ENCODE measurements at places on chromosomes 12 and 14.

DNA sequence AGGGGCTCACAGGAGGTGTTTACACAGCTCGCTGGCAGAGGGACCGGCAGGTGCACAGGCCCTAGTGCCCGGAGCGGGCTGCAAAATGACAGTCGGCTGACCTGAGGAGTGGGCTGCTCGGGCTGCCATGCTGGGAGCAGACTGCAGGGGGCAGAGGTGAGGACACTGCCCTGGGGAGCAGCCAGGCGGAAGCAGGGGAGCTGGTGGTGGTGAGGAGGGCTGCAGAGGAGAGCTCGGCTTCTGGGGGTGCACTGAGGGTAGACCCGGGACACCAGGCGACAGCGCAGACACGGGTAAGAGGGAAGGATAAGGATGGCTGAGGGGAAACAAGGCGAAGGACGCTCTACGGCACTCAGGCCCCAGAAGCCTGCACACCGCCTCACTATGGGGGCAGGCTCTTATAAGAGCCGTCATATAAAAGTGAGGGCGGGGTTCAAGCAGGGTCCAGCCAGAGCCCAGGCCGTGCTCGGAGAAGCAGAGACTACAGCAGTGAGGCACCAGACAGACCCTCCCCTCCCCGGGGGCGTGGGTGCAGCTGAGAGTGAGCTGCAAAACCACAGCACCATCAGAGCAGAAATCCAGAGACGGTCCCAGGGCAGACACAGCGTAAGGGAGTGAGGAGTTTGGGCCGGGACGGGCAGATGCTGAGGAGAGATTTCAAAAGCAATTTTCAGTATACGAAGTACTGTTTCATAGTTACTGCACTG lies 62.5 kb downstream of the CCDC88C start:
- no peak for DNase-seq

DNA sequence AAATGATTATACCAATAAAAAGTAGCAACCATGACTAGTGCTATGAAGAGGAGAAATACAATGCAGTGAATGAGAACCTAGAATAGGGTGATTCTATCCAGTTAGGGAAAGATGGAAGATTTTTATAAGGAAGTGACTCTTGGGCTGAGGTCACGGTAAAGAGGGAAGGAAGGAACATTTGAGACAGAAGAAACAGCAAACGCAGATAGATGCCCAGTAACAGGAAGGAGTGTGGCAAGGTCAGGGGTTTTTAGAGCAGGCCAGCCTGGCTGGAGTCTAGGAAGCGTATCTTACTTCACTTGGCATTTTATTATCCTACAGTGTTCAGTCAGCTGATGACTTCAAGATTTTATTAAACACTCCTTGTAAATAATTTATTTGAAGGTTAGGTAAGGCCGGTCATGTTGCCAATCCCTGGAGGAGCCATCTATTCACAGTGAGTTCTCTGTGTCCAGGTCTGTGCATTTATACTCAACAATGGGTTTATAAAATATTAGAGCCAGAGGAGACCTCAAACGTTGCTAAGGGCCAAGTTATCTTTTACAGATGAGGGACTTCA lies 170.6 kb downstream of the PRKCH start:
- no peak for DNase-seq

DNA sequence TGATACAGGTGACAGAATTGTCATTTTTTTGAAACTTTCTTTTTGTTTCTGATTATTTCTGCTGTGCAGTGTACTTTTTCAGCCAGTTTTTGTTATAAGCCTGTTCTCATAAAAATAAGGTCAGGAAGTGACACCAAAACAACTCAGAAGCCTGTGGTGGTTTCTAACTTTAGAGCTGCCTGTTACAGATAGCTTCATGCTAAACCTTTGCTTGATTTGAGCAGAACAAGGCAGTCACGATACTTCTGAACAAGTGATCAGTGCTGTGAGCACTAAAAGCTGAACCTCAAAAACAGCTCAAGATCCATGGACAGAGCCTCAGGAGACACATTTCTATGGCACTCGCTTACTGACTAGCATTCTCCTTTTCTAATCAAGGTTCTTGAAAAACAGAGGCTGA lies 82.0 kb downstream of the PRKCH start:
- DNase-seq = no peak

DNA sequence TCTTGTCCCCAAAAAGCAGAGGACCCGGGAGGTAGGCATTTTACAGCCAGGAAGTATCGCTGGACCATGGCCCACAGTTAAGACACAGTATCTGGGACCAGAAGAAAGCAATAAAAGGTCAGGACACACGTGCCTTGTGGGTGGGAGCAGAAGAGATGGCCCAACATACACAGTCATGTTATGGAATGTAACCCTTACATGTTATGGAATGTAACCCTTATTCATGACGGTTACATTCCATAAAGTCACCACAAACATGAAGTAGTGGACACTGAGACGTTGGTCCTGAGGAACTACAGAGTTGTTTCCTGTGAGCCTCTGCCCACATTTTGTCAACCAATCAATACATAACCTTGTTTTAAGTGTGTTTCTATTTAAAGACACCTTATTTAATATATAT lies 285.6 kb upstream of the FKBP4 start:
- no peak for DNase-seq
